ENCODE measurements at places on chromosomes 11 and 22.
A peak's percentile ranks its signal among the peaks of the same experiment; 100 is the strongest.

- DNase-seq: no peak
Measured at GRCh38 chr11:78731027-78731426, 156.4 kb upstream of the NARS2 start.

DNA sequence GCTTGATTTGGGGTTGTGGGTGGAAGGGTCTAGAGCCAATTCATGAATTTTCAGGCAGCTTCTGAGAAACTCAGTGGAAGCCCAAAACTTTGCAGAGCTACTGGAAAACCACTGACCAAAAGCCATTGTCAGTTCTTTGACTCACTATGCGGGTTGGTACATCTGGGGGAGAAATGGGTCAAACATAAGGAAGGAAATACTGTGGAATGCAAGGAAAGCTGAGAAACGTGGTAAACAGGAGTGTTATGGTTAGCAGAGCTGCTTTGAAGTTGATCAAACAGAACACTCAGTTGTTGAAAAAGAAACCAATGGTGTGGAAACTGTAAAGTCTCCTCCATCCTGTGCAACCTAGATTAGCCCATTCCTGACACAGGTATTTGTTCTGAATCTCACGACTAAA lies 6.3 kb upstream of the ABTB2 start:
- DNase-seq: no peak

DNA sequence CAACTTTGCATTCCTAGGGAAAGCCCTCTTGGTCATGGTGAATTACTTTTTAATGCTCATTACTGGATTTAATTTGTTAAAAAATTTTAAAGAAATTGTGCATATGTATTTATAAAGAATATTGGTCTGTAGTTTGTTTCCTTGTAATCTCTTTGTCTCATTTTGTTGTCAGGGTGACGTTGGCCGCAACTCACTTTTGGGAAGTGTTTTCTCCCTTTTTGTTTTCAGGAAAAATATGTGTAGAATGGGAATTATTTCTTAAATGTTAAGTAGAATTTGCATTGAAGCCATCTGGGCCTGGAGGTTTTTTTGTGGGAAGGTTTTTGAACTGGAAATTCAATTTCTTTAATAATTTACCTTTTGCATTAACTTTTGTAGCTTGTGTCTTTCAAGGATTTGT lies 149.1 kb downstream of the UVRAG start:
- DNase-seq: no peak

DNA sequence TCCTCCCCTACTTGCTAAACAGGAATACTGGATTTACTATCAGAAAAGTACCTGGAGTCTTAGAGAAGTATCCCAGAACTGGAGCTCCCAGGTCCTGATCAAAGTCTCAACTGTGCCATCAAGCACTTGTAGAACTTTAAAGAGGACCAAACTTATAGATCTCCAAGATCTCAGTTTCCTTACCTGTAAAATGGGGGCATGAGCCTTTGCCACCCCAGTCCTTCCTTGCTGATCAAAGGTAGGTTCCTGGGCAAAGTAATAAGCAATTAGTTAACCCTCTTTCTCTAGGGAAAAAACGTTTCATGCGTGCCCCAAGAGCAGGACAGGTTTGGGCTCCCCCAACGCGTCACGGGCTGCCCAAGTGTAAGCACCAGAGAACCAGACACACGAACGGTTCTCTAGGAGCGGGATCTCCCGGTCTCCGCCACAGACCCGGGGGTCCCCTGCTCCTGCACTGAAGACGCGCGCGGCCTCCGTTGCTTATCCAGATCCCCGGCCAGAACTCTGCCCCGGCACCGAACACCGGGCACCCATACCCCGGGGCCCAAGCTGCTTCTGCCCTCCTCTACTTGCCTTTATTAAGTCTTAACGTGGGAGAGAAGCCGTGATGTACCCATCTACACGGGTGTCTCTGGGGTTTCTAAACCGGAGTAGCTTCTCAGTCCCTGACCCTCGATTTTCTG lies 505 bp downstream of the ZNF214 start:
- no peak for DNase-seq

DNA sequence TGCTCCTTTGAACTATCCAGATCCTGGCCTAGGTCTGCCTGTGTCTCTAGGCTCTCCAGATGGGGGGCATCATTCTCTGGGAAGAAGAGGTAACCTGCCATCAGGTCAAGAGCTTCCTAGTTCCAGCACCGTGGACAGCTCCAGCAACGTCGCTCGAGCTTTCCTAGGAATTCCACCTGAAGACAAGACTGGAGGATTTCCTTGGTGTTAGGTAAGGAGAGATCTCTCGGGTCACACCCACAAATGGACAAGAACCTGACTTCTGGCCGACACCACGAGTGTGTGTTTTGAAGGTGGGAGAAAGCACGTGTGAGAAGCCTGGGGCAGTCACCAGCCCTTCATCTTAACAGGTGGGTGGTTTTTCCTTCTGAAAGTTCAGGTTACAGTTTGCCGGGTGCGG lies 1.2 kb downstream of the PRG3 start:
- DNase-seq: peak; percentile 11

DNA sequence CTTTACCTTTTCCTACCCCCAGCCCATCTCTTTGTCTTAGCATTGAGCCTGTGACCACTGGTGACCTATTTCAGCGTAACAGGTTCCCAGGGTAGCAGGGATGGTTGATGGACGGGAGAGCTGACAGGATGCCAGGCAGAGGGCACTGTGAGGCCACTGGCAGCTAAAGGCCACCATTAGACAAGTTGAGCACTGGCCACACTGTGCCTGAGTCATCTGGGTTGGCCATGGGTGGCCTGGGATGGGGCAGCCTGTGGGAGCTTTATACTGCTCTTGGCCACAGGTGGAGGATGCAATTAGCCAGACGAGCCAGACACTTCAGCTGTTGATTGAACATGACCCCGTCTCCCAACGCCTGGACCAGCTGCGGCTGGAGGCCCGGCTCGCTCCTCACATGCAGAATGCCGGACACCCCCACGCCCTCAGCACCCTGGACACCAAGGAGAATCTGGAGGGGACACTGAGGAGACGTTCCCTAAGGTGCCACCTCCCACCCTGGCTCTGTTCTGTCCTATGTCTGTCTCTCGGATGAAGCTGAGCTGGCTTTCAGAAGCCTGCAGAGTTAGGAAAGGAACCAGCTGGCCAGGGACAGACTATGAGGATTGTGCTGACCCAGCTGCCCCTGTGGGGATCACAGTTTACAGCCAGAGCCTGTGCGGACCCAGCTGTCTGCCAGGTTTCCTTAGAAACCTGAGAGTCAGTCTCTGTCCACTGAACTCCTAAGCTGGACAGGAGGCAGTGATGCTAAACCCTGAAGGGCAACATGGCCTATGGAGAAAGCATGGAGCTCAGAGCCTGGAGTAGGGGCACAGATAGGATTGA lies 29.8 kb downstream of the PIK3IP1 start:
- no peak for DNase-seq

DNA sequence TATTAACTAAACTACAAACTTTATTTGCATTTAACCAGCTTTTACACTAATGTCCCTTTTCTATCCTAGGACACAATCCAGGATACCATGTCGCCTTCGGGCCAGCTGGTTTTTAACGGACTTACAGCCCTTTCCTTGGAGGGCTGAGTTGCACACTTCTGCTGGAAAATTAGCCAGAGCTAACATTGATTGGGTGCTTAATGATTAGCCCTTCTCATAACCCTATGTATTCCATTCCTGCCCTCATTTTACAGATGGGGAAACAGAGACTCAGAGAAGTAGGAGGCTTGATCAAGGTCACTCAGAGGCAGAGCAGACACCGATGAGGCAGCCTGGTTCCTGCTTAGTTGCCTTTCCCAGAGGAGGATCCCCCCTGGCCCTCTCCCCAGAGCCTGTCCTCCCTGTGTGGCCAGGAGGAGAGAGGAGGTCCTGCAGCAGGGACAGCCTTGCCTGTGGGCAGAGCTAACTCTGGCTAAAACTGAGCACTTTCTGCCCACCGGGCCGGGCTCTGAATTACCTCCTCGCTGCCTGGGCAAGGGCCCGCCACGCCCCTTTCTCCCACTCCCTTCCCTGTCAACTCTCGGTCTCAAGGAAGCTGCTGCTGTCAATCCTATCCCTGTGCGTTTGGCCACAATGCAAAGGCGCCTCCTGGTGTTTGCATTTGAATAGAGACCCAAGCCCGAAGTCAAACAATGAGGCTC lies 59.6 kb upstream of the PAX6 start:
- DNase-seq: peak; percentile 24

GRCh38 chr11:102286292-102286691 lies 31.0 kb upstream of the BIRC3 start:
- no peak for DNase-seq

DNA sequence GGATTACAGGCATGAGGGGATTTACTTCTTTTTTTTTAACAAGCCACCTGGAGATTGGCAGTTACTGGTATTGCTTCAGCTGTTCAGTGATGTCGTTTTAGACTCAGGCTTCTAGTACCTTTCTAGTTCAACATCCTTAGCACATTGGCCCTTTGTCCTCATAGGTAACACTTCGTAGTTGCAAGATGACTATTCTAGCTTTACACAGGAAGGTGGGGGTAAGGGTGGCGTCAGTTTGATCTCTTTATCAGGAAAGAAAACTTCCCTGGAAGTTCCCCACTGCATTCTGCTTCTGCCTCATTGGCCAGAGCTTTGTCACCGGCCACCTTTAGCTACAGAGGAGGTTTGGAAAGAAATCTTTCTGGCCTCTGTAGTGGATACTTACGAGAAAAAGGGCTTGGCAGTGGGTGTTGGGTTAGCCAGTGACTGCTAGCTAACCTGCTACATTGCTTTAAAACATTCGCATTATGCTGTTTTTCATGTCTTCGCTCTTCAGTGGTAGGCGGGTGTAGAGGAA lies 40.7 kb downstream of the SFI1 start:
- no peak for DNase-seq

DNA sequence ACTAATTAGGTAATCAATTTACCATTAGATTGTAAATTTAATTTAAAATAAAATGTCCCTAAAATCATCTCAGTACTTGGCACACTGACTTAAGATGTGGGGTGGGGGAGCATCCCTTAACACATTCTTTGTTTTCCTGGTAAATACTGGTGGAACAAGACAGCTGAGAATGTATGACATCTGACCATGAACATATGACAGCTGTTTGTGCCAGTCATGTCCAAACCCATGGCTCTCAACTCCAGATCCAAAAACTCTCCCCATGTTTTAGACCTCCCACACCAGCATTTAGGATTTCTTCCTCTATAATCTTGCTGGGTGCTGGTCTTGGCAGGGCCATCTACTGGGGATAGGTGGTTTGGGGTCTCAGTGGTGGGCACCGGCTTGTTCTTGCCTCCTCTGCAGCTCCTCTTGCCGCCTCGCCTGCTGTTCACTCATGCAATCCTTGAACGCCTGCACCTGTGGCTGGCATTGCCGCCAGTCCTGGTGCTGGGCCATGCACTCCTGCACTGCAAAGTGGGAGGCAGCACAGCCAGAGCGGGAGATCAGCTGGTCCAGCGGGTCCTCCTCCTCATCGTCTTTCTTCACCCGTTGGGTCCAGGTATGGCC lies 3.8 kb downstream of the COA4 start:
- no peak for DNase-seq

GRCh38 chr22:32985899-32986765 lies 72.0 kb downstream of the SYN3 start:
- DNase-seq: peak; percentile 71

DNA sequence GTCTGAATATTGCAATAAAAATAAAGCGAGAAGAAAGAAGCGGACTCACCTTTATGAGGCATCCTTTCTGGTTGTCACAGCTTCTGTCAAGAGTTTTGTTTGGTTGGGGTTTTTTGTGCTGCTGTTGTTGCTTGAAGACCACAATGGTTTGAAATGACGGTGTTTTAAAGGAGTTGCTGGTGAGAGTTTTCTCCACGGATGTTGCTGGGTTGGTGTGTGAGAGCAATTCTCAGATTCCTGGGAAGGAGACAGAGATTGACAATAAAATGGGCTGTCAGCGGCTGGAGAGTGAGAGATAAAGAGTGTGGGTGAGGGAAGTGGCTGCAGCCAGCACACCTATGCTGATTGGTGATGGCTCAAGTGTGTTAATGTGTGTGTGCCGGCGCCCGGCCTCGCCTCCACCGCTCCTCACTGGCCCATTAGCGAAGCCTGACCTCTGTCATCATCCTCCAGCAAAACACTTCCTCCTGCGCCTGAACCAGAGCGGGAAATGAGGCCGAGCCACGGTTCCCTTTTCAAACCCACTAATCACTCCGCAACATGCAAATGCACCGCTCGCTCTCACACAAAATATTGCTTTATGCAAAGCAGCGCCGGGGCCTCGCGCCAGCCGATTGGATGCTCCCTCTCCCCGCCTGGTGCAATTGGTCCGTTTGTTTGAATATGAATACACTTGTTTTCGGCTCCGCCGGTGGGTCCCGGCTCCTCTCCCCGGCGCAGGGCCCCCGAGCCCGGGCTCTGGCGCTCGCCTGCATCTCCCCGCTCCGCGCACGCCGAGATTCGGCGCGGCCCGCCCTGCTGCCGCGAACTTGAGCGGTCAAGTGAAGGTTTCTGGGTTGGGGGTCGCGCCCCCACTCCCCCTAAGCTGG lies at the start of gene PAX6:
Gene PAX6 (minus strand): TSS at position 544 of the 869 bp plus-strand sequence. CDS start 4,911 bp downstream, outside the sequence.
- DNase-seq: peak; percentile 3

DNA sequence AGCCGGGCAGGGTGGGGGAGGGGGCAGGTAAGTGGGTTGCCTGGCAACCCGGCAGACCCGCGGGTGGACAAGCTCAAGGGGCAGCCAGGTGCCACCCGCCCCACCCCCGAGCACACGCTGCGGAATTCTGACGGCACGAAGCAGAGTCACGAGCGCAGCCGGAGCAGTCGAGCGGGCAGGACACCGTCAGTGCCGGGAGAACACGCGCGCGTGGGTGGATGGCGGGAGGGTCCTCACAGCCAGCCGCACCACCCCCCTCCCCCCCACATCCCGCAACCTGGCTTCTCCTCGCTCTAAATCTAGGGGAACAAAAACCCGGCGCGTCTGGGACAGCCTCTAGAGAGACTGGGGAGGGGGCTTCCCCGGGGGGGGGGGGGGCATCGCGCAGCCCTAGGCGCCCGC lies 133.1 kb upstream of the HSD17B12 start:
- DNase-seq: no peak

GRCh38 chr22:49139492-49140151 lies 688.1 kb downstream of the BRD1 start:
- no peak for DNase-seq

GRCh38 chr11:119410501-119410900 lies 12.5 kb downstream of the THY1 start:
- no peak for DNase-seq

DNA sequence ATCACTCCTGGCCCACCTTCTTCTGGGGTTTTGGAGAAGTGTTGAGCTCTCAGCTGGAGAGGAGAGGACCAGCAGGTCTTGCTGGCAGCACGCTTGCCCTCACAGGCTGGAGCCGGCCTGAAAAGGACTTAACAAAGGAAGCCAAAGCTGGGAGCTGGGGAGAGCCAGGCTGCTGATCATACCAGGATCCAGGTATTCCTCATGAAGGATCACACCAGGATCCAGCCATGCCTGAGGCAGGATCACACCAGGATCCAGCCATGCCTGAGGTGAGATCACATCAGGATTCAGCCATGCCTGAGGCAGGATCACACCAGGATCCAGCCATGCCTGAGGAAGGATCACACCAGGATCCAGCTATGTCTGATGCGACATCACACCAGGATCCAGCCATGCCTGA lies 17.0 kb downstream of the MRGPRD start:
- no peak for DNase-seq

GRCh38 chr22:46794067-46794466 lies 31.6 kb downstream of the TBC1D22A start:
- DNase-seq: no peak

- peak; percentile 87 for DNase-seq
Measured at GRCh38 chr11:8634498-8634897, 40.5 kb upstream of the STK33 start.

- peak; percentile 16 for DNase-seq
Measured at GRCh38 chr11:120229451-120230424, 10.2 kb upstream of the POU2F3 start.
